ENCODE measurements at places on chromosomes 5 and 9.

- peak; percentile 36 for DNase-seq
Measured at GRCh38 chr9:121201045-121201737, 478 bp downstream of the RAB14 start.

- DNase-seq: no peak
Measured at GRCh38 chr9:76691517-76692313, 72.5 kb upstream of the PCA3 start.

GRCh38 chr9:90107040-90107725 lies 502.4 kb downstream of the GADD45G start:
- DNase-seq: no peak

DNA sequence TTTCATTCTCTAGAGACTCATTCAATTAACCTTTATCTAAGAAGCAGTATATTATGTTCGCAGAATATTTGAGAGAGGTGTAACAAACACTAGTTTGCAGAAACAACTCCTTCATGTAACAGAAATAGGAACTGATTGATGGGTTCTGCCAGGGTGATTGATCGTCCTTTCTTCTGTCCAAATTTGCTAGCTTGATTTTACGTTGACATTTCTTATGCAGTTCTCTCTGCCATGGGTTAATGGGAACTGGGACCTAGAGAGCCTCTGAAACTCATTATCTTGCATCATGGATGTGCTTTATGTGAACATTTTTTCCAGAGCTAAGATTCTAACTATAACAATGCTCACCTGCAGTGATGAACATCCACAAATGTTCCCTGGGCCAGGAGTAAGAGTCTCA lies 107.0 kb downstream of the SLC24A2 start:
- DNase-seq: no peak

GRCh38 chr5:102531506-102531905 lies 32.7 kb upstream of the SLCO6A1 start:
- DNase-seq: no peak

DNA sequence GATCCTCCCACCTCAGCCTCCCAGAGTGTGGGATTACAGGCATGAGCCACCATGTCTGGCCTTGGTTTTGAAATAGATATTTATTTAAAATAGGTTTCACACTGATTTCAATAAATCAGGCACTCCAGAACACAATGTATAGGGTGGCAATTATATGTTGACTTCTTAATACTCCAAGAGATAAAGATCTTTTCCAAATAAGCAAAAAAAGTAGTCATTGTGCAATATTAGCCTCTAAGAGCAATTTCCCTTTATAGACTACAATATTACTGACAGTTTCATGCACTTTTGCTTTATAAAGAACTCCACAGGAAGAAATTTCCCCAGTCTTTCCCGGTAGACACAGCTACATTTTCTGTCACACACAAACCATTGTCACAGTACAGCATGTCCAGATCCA lies 23.4 kb upstream of the RUFY1 start:
- DNase-seq: no peak

DNA sequence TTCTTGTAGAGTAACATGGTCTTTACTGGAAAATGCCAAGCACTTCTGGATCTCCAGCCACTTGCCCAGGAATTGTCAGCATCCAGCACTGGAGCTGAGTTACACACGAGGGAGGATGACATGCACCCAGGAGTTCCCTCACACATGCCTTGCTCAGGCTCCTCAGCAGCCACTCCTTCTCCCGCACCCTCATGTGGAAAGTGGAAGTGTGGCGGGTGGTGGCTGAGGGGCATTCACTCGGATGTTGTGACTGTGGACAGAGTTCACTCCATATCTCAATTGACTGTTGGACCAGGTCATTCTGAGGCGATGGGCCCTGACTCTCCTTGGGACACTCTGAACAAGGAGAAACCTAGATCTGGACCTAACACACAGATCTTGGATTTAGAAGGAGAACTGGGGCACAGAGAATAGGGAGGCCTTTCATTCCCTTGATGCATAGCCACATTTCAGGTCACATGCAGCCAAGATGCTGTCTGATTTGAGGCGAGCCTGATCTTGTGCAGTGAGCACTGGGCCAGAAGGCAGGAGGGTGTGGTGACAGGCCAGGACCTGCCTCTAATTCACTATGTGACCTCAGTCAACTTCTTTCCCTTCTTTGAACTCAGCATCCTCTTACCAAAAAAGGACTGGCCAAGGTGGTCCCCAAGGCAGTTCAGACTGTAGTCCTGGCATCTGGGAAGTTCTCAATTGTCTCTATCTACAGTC lies 62.1 kb downstream of the CYSTM1 start:
- no peak for DNase-seq

- no peak for DNase-seq
Measured at GRCh38 chr9:126151686-126152134, 174.9 kb upstream of the MVB12B start.

GRCh38 chr9:90343991-90344390 lies 298.6 kb downstream of the DIRAS2 start:
- DNase-seq: no peak

- no peak for DNase-seq
Measured at GRCh38 chr9:79263628-79264027, 308.1 kb upstream of the TLE4 start.

DNA sequence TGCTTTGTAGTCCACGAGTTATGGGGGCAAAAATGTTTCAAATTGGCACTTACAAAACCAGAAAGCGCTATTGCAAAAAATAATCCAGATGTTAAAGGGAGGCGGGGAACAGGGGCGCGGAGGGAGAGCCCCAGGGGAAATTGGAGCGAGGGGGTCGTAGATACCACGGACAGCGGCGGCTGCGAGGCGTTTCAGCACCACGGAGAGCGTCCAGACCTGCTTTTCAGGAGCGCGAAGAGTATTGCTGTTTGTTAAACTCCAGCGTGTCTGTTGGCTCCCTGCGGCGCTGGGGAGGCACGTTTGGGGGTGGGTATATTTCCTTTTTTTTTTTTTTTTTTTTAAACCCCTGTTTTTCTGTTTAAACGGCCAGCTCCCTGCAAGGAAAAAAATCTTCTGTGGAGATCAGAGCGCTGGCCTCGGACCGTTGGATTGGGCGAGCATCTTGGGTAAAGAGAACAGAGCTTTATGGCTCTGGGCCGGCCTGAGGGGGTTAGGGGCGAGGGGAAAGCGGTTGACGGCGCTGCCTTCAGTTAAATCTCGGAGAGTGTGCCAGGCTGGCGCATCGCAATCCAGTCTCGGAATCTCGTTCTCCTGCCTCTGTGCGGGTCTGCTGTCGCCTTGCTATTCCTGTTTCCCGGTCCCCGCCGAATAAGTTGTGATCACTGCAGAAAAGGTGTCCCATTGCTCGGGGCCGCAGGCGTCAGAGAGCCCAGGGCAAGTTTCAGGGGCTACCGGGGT lies at the start of gene GLRA1:
GLRA1 (minus strand) TSS at position 288 of the 738 bp plus-strand sequence. CDS start 302 bp downstream, outside the sequence.
- peak; percentile 51 for DNase-seq

DNA sequence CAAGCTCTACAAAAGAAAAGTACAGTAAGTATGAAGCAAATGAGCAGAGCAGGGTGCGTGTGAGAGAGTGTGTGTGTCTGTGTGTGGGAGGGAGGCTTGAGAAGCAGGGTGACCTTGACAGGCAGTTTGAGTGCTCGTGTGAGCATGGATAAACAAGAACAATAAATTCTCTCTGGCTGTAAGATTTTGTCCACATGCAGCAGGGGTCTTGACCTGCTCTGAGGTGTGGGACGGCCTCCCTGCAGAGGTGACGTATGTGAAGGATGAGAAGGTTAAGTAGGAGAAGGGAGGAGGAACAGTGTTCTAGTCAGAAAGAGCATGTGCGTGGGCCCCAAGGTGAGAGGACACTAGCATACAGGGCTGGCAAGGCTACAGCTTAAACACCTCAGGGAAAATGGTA lies 49.0 kb downstream of the SPTLC1 start:
- no peak for DNase-seq

GRCh38 chr9:92385953-92386352 lies 18.4 kb downstream of the OGN start:
- DNase-seq: no peak
